ENCODE measurements at places on chromosomes 11 and 22. TPM values are rescaled to one million over a fixed set of nuclear protein-coding genes. Genes with fewer than 3 reads are reported as not detected.

DNA sequence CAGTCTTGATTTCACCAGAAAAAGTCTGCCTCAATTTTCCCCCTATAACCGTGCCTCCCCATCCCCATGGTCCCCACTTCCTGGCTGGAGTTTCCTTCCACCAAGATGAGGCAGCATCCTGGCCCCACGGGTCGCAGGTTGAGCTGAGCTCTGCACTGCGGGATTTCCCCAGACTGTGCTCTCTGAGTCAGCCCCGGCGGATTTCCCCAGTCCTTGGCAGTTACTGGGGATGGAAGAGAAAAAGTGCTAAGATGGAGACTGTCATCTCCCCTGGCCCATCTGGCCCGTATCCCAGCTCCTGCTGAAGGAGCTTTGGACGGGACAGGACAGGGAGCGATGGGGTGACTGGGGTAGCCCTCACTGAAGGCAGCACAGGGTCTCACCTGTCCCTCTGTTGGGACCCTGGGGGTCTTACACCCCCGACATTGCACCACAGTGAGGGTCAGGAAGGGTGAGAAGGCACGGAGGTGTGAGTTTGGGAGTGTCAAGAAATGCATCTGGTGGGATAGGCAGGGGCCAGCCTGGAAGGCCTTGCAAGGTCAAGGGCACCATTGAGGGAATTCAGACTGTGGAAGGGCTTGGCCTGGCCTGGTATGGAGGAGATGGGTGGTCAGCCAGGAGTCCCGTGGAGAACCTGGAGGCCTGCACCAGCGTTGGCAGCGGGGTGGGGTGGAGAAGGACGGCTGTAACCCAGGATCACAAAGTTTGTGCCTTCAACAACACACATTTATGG lies 36.5 kb downstream of the NADSYN1 start:
- no peak for DNase-seq

DNA sequence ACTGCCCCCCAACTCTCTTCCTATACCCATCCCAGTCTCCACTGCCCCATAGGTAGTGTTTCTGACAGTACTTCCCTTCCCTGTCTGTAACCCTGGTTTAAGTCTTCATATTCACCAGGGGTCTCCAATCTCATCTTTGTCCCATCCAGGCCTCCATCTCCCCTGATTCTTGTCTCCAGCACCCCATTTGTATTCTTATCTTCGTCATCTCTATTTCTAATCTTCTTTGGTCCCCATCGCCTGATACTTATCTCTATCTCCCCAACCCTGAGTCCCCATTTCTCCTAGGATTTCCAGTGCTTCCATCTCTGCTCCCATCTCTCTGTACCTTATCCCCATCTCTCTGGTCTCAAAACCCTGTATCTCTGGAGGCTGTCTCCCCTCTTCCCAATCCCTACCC lies 1.8 kb downstream of the PHOX2A start:
- no peak for DNase-seq

GRCh38 chr11:47488674-47489394 lies 39.9 kb upstream of the RAPSN start:
- no peak for DNase-seq

GRCh38 chr11:134019500-134019899 lies 49.4 kb upstream of the JAM3 start:
- DNase-seq, result no peak

DNA sequence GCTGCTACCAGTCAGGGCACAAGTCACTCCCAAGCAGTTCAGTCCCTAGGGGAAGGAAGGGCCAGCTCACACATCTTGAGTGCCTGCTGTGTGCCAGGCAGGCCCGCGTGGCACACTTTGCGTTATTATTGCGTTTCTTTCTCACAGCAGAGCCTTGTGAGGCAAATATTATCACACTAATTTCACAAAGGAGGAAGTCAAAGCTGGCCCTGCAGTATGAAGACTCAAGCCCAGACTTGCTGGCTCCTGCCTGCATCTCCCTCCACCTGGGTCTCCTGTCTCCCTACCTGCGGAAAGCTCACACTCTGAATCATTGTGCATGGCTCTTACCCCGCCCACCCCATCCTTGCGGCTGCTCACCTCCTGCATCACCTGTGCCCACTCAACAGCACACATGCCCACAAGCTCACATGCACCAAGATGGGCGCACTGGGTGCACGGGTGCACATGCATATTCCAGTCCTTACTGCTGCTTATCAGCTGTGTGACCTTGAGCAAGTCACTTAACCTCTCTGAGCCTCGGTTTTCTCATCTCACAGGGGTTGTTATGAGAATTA lies 31.7 kb upstream of the P2RY2 start:
- DNase-seq, result no peak

DNA sequence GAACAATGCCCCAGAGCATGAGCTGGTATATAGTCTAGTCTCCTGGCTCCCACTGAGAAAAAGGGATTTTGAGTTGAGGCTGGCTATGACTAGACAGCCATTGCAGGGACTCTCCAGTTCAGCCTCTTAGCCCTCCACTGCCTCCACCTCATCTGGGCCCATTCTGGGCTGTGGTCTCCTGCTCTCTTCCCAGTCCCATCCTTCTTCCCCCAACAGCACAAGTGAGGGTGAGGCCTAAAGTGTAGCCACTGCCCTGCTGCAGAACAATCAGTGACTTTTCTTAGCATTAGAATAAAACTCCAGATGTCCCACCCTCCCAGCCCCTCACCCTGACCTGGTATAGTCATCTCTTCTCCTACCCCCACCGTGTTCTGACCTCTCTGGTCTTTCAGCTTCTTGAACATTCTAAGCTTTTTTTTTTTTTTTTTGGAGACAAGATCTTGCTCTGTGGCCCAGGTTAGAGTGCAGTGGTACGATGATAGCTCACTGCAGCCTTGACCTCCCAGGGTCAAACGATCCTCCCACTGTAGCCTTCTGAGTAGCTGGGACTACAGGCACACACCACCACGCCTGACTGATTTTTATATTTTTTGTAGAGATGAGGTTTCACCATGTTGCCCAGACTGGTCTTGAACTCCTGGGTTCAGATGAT lies 4.3 kb downstream of the MED15 start:
- DNase-seq, result no peak

- no peak for DNase-seq
Measured at GRCh38 chr11:10130875-10131274, 163.1 kb downstream of the SBF2 start.

- no peak for DNase-seq
Measured at GRCh38 chr11:66142370-66143263, 72.5 kb downstream of the PACS1 start.

- DNase-seq, result no peak
Measured at GRCh38 chr11:59610289-59610688, 5.3 kb downstream of the OSBP start.

DNA sequence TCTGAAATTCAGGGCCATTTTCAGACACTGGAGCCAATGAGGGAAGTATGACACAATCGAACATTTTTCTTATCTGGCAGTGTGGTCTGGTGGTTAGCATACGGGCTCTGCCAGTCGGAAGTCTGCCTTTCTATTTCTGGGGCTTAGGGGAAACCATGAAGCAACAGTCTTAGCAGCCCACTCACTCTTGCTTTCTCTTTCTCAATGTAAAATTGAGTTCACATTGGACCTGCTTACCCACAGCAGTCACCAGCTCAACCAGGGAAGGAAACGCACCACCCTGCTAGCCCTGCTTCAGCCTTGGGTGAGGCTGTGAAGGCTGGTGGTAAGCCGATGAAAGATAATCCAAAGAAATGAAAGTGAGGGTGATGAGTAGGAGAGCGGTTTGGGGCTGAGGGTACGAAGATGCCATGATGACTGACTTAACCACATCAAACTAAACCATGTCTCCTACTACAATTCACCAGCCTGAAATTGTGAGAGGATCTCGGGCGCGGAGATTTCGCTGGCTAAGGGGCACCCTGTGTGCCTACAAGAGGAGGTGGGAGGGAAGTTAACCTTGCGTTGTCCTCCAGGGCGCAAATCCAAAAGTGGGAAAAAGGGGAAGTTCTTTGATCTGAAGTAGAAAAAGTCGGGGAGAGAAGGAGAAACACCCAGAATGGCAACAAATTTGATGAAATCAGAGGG lies 2.0 kb upstream of the LMO2 start:
- DNase-seq, result no peak

- DNase-seq, result no peak
Measured at GRCh38 chr11:47714554-47715081, 551 bp downstream of the AGBL2 start.

DNA sequence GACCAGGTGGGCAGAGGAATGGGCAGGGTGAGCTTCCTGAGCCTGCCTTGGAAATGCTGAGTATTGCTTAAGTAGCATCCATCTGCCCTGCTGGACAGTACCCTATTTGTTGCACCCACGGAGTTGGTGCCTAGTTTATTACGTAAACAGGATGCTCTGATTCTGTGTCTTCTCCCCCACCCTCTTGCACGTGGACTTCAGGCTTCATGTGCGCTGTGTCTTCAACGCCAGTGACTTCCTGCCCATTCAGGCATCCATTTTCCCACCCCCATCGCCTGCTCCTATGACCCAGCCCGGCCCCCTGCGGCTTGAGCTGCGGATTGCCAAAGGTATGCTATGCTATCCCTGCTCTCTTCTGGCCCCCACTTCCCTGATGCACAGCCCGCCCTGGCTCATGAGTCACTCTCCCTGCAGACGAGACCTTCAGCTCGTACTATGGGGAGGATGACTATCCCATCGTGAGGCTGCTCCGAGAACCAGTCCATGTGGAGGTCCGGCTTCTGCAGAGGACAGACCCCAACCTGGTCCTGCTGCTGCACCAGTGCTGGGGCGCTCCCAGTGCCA lies 5.7 kb downstream of the ZP1 start:
- no peak for DNase-seq

DNA sequence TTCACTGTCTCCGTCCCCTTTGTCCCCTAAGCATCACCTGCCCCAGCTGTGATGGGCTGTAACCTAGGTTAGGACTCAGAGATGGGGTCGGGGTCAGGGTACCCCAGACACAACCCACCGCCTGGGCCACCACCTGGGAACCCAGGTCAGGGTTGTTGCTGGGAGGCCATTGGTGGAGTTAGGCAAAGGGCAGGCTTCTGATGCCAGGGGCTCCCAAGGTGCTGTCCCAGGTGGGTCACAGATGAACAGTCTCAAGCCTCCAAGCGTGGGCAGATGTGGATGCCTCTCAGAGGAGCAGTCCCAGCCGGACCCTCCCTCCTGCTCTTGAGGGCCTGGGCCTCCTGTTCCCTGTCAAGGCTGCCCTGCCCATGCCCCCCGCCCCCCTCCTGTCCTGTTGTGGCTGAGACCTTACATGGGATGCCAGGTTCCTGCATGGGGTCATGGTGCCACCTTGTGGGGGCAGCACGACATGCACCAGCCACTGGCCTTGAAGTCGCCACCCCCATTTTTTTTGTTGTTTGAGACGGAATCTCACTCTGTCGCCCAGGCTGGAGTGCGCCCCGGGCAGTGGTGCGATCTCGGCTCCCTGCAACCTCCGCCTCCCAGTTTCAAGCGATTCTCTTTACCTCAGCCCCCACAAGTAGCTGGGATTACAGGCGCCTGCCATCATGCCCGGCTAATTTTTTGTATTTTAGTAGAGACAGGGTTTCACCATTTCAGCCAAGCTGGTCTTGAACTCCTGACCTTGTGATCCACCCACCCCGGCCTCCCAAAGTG lies 12.1 kb downstream of the GATD1 start:
- peak; percentile 76 for DNase-seq

- no peak for DNase-seq
Measured at GRCh38 chr11:35848616-35849015, 95.2 kb upstream of the LDLRAD3 start.

DNA sequence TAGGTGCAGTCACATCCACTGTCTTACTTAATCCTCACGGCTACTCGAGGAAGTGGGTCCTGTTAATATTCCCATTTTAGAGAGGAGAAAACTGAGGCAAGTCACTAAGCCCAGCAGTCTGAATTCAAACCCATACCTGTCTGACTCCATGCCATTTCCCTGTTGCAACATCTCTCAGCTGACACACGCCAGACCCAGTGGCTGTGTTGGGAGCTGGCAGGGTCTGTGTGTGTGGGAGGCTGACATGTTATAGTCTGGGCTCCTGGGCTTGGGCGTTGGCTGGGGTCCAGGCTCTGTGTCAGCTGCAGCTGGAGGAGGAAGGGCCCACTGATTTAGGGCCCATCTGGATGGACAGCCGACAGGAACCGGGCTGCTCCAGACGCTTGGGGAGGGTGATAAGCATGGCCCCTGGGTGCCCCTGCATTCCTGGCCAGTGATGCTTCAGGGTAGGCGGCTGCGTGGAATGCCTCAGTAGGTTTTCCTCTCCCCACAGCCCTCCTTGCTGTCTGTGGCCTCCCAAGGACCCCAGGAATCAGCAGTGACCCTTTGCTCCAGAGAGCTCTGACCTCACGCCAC lies 562.5 kb downstream of the MN1 start:
- DNase-seq, result no peak

The DGCR6L gene
- 24.1 TPM for total RNA-seq

The REXO2 gene
- 24.5 TPM for total RNA-seq

The OR8K5 gene
- not detected for total RNA-seq

The SREBF2 gene
- 291 TPM for total RNA-seq

The ART1 gene
- not detected for total RNA-seq

Measured in glutamatergic neuron (in vitro differentiated cells).